ENCODE measurements at places on chromosomes 16 and 17.
A peak's percentile ranks its signal among the peaks of the same experiment; 100 is the strongest.

DNA sequence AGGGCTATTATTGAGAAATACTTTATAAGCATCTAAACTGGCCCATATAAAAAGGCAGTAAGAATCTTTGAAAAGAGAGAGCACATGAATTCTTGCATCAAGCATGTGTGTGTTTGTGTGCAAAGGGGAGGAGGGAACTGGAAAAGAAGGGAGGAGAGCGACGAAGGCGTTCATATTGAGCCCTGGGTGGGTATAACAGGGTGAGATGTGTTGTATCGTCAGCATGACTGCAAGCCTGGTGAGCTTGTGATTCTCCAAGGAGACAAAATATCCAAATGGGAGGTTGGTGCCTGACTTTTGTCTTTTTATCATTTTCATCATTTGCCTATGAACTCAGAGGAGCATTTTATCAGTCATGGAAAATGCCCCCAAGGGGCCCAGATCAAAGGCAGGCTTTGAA is 70.8 kb upstream of the PMFBP1 start:
- DNase-seq = no peak

DNA sequence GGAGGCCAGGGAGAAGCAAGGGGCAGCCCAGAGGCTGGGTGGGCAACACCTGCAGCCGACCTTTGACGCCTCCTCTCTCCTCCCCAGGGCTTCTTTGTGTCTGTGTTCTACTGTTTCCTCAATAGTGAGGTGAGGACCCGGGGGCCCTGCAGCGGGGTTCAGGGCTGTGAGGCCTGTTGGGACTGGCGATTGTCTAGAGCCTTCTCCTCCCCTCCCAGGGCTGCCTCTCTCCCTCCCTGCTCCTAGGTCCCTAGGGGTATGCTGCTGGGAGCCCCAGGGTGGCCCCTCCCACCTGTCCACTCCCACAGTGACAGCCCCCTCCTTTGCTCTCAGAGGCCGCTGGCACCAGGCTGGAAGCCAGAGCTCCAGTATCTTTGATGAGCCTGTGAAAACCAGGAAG is 10.8 kb upstream of the SPPL2C start:
- no peak for DNase-seq

DNA sequence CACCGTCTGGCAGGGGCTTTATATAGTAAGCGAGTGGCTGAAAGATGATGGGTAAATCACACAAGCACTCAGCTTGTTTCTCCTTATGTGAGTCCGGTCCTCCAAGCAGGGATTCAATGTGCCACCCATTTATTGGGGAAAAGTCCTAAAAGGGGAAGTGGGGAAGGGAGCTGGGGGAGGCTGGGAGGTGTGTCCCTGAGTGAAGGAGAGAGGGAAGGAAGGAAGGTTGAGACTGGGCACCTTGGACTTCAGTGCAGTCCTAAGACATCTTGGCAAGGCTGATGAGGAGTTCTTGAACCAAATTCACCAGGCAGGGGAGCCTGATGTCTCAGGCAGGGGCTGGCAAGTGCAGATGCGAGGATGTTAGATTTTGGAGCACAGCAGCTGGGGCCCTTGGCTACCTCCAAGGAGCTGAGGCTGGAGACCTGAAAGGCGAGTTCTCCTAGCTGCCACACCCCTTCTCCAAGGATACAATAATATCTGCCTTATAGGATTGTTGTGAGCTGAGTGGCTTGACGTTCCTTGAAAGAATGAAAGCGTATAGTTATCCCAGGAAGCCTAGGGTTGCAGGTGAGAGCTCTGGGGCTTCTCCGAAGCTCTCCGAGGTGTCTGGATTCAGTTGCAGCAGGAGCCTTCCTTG is 23.0 kb upstream of the CYLD start:
- DNase-seq = no peak

DNA sequence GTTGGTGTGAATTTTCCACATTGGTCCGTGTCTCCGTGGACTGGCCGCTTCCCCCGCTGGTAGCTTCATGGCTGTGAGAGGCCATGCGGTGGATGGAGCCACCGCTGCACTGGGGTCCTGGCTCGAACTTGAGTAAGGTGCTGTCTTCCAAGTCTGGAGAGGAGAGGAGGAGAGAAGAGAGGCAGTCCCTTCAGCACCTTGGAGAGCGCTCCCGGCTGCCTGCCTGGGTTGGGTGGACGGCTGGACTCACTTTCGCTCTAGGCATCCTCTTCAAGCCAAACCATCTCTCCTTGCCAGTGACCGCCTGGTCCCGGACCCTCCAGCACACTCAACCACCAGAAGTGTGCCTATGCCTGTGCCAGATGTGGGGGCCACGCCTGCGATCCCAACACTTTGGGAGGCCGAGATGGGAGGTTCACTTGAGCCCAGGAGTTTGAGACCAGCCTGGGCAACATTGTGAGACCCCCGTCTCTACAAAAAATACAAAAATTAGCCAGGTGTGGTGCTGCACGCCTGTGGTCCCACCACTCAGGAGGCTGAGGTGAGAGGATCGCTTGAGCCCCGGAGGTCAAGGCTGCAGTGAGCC is 6.2 kb downstream of the JPH3 start:
- DNase-seq = peak; percentile 27

DNA sequence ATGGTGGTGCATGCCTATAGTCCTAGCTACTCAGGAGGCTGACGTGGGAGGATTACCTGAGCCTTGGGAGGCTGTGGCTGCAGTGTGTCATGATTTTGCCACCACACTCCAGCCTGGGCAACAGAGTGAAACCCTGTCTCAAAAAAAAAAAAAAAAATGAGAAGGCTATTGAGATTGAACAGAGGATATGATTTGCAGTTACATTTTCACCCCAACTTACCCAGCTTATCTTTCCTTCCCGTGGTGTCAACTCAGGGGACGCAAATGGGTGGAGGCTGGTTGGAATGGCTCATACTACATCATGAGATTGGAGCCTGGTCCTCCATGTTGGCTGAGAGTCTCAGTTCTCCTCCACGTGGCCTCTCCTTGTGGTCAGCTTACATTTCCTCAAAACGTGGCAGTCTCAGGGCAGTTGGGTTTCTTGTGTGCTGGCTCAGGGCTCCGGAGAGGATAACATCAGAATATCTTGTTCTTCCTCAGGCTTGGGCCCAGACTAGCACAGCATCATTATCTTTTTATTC is 17.2 kb upstream of the NSMCE1 start:
- no peak for DNase-seq

GRCh38 chr17:40499551-40500189 is 1.8 kb downstream of the TNS4 start:
- no peak for DNase-seq

DNA sequence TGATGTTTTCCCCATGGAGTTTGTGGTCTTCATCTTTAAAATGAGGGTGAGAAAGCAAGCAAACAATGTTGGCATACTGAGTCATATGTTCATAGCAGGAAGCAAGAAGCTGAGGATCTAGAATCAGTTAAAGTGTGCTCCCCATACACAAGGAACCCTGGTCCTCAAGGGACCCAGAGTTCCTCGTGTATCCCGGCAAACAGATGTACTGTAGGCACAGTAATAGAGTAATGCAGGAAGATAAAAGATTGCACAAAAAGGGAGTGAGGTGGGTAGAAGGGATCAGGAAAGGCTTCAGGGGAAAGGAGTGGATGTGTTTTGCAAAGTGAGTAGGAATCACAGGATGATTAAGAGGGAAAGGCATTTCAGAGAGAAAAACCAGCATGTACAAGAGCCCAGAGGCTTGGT is 412.3 kb upstream of the CDH11 start:
- DNase-seq = no peak

DNA sequence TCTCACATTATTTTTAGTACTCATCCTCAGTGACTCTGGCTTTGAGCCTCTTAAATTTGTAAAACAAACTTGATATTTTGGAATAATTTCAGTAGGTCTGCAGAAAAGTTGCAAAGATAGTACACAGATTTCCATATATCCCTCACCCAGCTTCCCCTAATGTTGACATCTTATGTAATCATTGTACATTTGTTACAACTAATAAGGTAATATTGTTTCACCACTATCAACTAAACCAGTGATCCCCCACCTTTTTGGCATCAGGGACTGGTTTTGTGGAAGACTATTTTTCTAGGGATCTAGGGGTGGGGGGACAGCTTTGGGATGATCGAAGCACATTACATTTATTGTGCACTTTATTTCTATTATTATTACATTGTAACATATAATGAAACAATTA is 391.2 kb downstream of the CA10 start:
- no peak for DNase-seq

GRCh38 chr17:81094509-81095382 is 59.8 kb downstream of the BAIAP2 start:
- peak; percentile 93 for DNase-seq

GRCh38 chr17:39996800-39997199 is 16.2 kb downstream of the PSMD3 start:
- DNase-seq = no peak

DNA sequence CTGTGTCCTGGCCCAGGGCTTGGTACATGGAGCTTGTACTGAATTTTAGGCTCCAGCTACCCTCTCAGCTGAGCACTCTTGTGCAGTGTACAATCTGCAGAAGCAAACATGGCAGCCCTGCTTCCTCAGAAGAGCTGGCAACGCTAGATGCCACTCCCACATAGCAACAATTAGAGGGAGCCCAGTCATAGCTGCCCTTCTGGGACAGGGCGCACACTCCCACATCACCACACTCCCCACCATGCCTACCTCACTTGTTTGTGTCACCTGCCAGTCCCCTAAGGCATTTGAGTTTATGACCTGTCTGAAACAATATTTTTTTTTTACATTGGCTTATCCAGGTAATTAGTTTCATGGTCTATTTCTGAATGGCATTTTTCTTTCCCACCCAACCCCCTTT is 72.3 kb downstream of the C17orf67 start:
- DNase-seq = no peak

DNA sequence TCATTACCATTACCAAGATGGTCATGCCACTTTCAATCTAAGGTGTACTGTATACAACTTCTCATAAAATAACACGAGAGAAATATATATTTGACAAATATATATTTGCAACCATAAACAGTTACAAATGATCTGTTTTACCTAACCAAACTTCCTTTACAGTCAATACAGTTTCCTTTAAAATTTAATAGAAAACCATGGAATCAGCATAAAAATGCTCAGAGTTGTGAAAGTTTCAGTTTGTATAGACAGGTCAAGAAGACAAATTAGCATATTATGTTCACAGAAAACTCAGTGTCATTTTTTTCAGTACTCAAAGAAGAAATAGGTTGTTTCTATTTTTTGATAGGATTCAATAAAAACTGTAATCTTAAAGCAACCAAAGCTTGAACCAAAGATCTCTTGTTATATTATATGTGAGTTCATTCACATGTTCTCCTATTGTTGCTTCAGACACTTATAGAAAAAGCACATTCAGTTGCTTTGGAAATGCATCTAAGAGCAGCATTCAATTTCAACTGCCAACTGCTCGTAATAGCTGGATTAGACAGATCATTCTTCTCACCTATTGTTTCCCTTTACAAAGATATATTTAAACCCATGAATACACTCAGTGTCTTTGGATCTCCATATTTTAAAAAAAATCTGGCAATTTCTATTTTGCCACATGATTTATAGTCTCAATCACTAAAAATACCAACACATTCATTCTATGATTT is 15.1 kb downstream of the SSH2 start:
- no peak for DNase-seq

- DNase-seq = no peak
Measured at GRCh38 chr17:27609611-27610303, 21.2 kb upstream of the LGALS9 start.

DNA sequence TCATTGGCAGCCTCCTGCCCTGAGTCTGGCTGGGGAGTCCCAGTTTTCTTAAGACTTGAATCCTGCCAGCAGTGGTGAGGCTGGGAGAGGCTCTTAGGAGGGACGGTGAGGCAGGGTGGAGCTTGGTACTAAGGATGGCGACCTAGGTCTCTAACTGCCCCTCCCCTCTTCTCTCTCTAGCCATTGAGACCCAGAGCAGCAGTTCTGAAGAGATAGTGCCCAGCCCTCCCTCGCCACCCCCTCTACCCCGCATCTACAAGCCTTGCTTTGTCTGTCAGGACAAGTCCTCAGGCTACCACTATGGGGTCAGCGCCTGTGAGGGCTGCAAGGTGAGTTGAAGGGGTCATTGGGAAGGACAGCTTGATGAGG is 16.4 kb downstream of the GJD3 start:
- DNase-seq = no peak

- DNase-seq = peak; percentile 73
Measured at GRCh38 chr17:55717898-55718735, 4.5 kb downstream of the TMEM100 start.

DNA sequence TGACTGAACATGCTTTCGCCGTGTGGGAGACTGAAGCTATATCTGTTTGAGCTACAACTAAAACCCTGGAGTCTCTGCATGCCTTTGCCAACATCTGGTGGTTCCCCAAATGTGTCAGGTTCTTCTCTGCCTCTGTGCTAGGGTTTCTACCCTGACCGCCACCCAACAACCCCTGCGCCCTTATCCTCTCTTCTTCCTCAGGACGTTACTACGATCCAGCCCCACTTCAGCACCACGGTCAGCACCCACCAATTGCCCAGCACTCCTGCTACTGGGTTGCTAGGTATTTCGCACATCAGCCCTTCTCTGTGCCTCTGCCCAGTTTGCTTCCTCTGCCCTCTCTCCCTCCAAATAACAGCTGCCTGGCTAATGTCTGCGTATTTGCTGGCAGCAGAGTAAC is 106.3 kb upstream of the HSBP1 start:
- peak; percentile 14 for DNase-seq

Data from activated CD4-positive, alpha-beta T cell treated with anti-CD3 and anti-CD28 coated beads, Interleukin-2, Interleukin-6, amounts not matched to agents 100 ng/mL and 50 ng/mL, durations not matched to agents 16 hours and 8 hours (primary cell).